ENCODE measurements at places on chromosomes 5 and 9.

GRCh38 chr9:107674721-107675277 lies 185.2 kb upstream of the KLF4 start:
- no peak for DNase-seq

GRCh38 chr5:142404046-142404477 lies 79.2 kb upstream of the SPRY4 start:
- DNase-seq = no peak

DNA sequence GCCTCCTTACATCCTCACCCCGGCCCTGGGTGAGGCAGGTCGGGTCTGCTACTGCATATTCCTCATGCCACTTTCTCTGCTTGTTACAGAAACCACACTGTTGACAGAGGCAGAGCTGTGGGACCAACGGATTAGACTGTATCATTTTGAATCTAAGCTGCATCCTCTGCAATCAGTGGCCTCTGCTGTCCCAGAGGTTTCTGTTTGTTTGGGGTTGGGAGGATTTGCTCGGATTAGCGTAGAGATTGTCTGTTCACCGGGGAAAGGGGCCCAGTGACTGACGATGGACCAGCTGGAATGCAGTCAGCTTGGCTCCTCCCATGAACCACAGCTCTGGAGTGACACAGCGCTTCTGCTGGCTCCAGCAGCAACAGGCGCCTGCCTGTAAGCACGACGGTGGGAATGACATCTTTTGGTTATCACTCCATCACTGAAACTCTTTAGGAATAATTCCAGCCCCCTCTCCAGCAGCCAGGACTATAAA lies 37.3 kb upstream of the ADRA1B start:
- no peak for DNase-seq

- DNase-seq = no peak
Observed at GRCh38 chr9:36632892-36633291, 60.2 kb downstream of the MELK start.

DNA sequence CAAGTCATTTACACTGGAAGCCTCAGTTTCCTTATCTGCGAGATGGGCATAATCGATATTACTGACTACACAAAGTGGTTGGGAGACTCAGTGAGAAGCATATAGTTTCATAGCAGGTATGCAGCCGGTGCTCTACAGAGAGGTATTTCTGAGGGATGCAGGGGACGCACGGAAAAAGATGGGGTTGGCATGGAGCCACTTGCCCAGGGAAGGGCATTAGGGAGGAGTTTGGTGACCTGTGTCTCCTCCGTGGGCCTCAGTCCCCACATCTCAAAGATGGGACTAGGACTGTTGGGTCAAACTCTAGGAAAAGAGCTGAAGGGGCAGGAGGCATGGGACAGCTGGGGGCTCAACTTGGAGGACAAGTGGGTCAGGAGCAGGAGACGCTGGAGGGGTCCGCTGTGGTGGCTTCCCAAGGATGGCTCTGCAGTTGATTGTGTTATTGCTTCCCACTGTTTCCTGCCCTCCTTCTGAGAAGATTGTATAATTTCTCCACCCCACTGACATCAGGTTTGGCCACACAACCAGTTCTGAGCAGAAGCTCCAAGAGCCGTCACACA lies 158.6 kb upstream of the ALDH1B1 start:
- DNase-seq = no peak

GRCh38 chr5:179870403-179870903 lies 11.8 kb upstream of the MRNIP start:
- DNase-seq = no peak

DNA sequence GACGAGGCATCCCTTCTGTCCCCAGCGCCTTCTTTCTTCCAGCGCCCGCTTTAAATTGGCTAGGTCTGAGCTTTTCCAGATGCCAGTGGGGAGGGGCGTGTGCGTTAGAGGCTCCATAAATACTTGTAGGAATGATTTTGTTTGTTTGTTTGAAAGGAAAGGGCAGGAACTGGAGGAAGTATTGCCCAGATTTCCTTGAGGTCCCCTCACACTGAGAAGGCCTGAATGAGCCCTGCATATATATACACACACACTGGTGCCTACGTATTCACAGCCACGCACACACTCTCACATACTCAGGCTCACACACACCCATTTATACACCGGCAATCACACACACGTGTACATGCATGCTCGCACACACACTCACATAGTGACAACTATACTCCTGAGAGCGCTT lies 1.0 kb upstream of the SLIT3 start:
- DNase-seq = no peak

- no peak for DNase-seq
Observed at GRCh38 chr9:137427454-137428310, 4.5 kb downstream of the NOXA1 start.

DNA sequence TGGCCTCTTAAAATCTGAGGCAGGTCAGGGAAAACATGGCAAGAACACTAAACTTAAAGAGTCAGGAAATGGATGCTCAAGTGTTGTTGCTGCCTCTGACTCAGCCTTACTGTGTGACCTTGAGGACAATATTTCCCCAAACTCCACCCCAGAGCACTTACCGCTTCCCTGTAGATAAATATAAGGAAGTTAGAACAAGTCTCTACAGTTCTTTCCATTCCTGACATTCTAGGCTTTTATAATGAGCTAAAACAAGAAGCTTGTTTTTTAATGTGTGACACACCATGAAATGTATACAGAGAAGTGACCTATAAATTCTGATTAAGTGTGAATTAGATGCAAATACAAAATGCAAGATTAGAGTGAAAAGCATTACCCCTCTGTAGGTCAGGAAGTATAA lies 129.3 kb downstream of the GRIA1 start:
- DNase-seq = no peak

- DNase-seq = no peak
Observed at GRCh38 chr5:119285070-119285916, 70.5 kb upstream of the TNFAIP8 start.

- DNase-seq = no peak
Observed at GRCh38 chr9:135551456-135551855, 5.5 kb downstream of the OBP2A start.

- DNase-seq = no peak
Observed at GRCh38 chr5:168468836-168469235, 17.4 kb upstream of the RARS1 start.
